ENCODE measurements at places on chromosomes 13 and 19.

DNA sequence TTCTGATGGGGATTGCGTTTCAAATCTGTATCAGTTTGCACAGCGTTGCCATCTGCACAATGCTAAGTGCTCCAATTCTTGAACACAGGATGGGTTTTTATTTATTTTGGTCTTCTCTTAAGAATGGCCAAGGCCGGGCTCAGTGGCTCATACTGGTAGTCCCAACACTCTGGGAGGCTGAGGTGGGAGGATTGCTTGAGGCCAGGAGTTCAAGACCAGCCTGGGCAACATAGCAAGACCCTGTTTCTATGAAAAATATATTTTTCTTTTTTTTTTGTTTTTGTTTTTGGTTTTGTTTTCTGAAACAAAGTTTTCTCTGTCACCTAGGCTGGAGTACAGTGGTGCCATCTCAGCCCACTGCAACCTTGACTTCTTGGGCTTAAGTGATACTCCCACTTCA, 5.5 kb upstream of the YJEFN3 start:
- no peak for DNase-seq

DNA sequence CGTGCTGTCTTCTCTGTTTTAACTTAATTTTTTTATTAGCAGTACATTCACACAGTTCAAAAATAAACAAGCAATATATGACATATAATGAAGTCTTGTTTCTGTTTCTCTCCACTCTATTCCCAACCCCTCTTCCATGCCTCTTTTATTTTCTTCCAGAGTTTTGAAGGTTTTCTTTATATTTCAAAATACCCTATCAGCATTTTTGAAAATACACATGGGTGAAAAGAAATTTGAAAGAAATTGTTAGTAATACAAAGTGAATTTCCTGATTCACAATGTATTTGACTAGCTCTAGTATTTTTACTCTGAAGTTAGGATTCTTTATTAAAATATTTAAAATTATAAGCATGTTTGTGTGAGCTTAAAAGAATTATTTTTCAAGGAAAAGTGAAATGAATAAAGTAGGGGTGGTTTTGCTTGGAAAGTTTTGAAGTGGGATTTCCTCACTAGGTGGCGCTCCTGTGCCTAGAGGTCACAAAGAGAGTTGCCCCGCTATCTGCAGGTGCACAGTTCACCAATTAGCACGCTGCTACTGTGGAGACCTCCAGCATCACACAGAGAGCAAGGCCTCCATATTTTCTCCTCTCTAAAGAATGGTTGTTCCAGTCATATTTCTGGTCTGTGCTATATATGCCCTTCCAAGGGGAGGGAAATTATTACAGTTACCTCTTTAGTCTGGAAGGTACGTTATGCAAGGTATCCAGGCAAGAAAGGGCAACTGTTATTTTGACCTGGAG, 37.6 kb downstream of the SOX21 start:
- DNase-seq = no peak

DNA sequence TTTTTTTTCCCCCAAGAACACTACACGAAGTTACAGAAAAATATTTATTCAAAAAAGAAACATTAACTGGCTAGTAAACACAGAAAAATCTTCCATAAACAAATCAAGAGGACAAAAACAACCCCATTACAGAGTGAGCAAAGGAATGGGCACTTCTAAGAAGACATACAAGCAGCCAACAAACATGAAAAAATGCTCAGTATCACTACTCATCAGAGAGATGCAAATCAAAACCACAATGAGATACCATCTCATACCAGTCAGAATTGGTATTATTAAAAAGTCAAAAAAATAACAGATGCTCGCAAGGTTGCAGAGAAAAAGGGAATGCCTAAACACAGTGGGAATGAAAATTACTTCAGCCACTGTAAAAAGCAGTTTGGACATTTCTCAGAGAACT, 131.7 kb downstream of the UGGT2 start:
- no peak for DNase-seq

GRCh38 chr13:105165449-105166125, 1369.9 kb downstream of the EFNB2 start:
- DNase-seq = no peak

DNA sequence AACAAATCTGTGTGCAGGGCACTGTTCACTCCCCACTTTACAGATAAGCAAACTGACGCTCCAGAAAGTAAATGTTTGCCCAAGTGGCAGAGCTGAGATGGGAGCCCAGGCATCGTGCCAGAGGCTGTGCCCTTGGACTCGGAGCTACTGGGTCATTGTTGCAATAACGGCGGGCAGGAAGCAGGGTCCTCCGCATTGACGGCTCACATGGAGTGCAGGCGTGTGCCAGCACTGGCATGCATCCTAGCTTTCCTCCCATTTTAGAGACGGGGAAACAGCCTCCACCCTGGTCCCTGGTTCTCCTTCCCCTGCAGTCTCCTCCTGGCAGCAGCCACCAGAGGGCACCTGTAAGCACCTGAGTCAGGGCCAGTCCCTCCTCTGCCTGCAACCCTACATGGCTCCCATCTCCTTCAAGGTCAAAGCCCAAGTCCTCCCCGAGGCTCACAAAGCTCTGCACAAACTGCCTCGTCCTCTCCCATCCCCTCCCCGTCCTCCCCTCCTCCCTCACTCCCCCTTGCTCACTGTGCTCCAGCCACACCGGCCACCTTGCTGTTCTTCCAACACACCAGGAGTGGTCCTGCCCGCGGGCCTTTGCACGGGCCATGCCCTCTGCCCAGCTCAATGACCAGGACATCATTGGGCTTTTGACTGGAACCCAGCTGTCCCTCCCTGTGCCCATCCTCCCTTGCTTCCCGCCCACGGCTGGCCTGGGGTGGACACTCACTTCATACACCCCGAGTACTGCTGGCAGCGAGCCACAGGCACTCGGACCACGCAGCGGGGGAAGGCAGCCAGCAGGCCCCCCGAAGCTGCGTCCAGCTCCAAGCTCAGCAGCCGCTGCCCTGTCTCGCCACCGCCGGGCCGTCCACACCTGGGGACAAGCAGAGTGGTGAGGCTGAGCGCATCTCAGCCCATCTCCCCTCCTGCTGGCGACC, 7.7 kb upstream of the LRG1 start:
- DNase-seq = no peak

- no peak for DNase-seq
Measured at GRCh38 chr13:105213512-105213911, 1322.0 kb downstream of the EFNB2 start.

GRCh38 chr19:16283210-16284061, 41.2 kb upstream of the KLF2 start:
- peak; percentile 94 for DNase-seq

- DNase-seq = no peak
Measured at GRCh38 chr13:110012102-110012739, 225.8 kb upstream of the IRS2 start.

GRCh38 chr13:75788481-75788981, 152.4 kb downstream of the LMO7 start:
- DNase-seq = no peak

- DNase-seq = no peak
Measured at GRCh38 chr13:65530688-65531087, 1699.4 kb downstream of the PCDH9 start.

- no peak for DNase-seq
Measured at GRCh38 chr13:23899555-23899954, 2.3 kb upstream of the C1QTNF9B start.
